KBM-7 (cell line): ENCODE measurements at places on chromosomes 7 and 10.

DNA sequence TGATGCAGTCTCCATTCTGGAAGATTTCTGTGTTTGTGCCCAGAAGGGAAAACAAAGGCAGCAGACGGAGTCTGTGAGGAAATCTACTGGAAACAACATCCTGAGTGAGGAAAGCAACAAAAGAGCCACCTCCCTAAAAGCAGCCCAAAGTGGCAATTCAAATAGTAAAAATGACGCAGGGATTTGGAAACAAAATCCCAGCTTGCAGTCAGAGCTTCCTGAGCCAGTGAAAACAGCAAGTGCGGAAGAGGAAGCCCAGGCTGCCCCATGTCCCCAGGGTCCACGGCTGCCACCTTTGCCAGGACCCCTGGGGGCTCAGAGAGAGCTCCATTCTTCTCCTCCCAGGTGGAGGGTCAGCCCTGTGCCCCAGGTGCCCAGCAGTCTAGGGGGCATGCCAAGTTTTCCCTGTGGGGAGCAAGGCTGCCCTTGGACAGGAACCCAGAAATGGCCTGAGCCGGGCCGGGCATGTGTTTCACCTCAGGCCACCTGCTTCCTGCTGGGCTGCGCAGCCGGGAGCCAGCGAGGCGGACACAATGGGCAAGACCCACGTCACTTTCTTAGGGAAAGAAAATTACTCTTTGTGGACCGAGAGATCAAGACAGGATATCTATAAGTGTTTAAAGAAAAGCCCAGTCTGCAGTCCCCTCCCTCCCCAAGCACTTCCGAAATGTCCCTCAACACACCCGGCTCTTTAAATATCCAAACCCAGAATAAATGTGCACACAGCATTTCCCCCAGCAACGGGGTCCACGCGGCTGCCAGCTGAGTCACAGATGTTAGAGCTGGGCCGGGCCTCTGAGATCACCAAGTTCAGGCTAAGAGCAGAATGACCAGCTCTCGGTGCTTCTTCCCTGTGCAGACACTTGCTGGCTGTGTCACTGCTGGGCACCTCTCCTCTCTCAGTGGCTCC, 231.1 kb downstream of the ARHGAP12 start:
- no peak for DNase-seq

DNA sequence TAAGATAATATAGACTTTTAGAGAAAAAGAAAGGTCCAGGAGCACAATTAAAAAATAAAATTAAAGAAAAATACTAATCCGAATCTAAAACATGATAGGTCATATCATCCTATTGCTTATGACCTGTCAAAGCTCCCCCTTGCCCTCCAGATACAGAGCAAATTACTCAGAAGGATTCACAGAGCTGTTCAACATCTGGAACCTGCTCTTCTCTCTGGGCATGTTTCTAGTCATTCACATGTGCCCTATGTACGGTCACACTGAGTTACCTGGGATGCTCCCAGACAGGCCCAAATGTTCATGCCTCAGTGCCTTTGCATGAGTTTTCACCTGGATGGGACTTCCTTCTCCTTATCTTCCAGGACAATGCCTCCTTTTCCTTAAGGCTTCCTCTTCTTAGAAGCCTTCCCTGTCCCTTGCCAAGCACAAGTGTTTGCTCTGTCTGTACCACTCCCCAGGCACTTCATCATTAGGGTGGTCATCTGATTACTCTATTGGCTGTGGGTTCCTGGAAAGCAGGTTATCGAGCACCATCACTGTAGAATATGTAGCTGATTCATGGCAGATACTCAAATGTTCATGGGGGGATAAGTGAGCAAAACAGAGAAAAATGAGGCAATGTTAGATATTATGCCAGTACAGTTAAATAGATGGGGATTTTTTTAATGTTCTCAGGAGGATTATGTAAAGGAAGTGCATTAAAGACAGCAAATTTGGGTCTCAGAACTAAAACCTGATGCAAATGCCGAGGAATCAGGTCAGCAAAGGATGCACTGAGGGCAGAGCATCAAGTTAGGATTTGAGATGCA, 12.0 kb upstream of the AOAH start:
- DNase-seq = no peak

GRCh38 chr7:26562841-26563240, 271.2 kb downstream of the SNX10 start:
- DNase-seq = no peak

- DNase-seq = no peak
These were observed 121.4 kb downstream of the HIPK2 start for GRCh38 chr7:139656387-139656786.

GRCh38 chr10:34696423-34696822, 118.7 kb downstream of the PARD3 start:
- DNase-seq = no peak

DNA sequence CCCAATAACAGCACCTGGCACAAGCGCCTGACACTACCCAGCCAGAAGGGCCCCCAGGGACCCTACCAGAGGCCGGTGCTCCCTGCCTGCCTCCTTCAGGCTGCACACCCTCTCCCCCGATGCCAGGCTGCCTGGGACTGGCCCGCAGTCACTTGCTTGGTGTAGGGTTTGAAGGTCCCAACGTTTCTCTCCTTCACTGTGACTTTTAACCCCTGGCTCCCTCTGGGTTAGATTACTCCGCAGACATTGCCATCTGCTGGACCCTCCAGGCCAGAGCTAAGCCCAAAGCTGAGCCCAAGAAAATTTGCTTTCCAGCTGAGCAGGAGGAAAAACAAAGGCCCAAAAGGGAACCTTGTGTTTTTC, 6.9 kb downstream of the CDHR1 start:
- no peak for DNase-seq

DNA sequence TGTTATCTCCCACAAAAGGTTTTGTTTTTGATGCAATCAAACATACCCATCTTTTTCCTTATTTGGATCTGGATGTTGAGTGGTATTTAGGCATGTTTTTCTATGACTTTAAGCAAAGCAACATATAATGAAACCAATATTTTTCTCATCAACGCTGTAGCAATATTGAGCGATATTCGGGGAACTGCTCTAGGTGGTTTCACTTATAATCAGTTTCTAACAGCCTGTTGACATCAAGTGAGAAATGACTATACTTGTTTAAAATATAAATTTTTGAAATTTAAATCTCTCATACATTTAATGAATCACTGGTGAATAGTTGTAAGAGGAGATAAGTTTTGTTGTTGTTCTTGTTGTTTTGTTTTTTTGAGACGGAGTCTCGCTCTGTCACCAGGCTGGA, 52.8 kb upstream of the CCAR1 start:
- no peak for DNase-seq

GRCh38 chr10:9205558-9205957, 1151.1 kb downstream of the GATA3 start:
- no peak for DNase-seq

DNA sequence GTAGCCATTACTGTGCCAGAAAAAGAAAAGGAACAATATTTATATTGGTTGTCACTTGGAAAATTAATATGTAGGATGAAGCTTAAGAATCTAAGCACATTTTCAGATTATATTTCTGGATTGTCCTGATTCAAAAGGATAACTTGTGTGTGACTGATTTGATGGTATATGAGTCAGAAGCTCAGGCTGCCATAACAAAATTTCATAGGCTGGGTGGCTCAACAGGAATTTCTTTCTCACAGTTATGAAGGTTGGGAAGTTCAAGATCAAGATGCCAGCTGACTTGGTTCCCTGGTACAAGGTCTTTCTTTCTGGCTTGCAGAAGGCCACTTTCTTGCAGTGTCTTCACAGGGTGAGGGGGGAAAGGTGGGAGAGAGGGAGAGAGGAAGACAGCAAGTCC, 108.5 kb downstream of the ST7 start:
- no peak for DNase-seq

GRCh38 chr7:22488643-22489462, 11.1 kb downstream of the STEAP1B start:
- peak; percentile 73 for DNase-seq

GRCh38 chr10:79159785-79160184, 91.0 kb downstream of the ZMIZ1 start:
- DNase-seq = no peak
